Fibroblast of skin of abdomen (primary cell): ENCODE measurements at places on chromosomes 11 and 22.

- no peak for DNase-seq
Observed at GRCh38 chr11:5348551-5349194, 2.6 kb upstream of the OR51B6 start.

DNA sequence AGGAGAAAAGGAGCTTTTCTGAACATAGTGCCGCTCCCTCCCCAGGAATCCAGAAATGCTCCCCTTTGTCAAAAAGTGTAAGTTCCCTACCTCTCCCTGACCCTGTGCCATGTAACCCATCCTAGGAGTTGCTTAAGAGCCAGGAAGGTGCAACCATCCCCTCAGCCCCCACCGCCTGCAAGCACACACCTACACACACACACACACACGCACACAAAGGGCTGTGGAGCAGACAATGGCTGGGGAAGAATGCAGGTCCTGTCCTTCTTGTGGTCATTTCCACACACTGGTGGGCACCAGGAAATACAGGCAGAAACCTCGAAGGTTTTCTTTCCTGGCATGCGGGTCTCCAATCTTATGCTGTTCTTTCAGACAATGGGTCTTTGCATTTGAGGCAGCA, 1.2 kb downstream of the P2RX3 start:
- no peak for DNase-seq

- DNase-seq, result no peak
Observed at GRCh38 chr22:50102946-50103345, 13.1 kb downstream of the MOV10L1 start.

DNA sequence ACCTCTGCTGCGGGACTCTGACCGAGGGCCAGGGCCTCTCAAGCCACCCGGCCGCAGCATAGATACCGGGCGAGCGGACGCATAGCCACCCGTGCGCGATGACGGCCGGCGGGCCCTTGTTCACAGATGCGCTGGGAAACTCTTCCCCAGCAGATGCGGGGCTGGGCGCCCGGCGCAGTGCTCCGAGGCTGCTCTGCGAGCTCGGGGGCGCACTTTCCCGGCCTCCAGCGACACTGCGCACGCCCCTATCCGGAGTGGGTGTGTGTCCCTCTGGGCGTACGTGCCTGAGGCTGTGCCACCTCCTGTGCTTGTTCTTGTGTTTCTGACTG, 104.7 kb upstream of the E2F8 start:
- DNase-seq, result no peak

DNA sequence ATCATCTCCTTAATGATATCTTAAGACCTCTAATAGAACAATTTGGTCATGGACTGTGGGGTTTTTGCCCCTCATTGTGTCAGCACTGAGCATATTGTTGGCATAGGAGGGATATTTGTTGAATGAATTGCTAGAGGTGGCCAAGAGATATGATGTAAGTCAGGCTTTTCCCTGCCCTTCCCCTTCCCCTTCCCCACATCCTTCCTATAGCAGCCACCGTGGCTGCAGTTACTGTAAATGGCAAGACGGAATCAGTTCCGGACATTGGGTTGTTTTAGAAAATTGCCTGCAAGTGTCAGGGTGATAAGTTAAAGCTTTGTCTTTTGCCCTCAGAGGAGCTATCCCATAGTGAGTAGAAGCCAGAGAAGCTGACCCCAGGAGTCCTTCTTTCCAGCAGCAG, 23.0 kb downstream of the LIMK2 start:
- DNase-seq, result peak; percentile 40

- peak; percentile 84 for DNase-seq
Observed at GRCh38 chr11:12205330-12205729, 94.9 kb downstream of the MICAL2 start.

DNA sequence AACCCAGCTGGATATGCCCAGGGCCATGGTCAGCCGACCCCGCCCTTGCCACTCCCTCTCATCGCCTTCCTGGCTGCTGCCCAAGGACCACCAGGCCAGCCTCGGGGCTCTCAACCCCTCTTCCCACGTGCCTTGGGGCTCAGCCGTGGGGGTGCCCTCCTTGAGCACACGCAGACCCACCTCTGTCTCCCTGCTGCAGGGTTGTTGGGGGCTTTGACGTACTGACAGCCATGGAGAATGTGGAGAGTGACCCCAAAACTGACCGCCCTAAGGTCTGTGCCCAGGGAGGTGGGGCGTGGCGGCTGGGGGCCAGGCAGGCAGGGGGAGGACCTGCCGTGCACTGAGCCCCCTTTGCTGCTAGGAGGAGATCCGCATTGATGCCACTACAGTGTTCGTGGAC, 28.6 kb downstream of the PPIL2 start:
- DNase-seq, result no peak

- no peak for DNase-seq
Observed at GRCh38 chr22:26847046-26847445, 189.7 kb downstream of the MIAT start.

- DNase-seq, result peak; percentile 93
Observed at GRCh38 chr22:50305923-50306566, 1.4 kb downstream of the PLXNB2 start.

GRCh38 chr11:124895471-124895971, 2.1 kb downstream of the ROBO4 start:
- DNase-seq, result no peak
